Breast epithelium (tissue), 4 donors: ENCODE measurements at places on chromosomes 1 and 21. TPM values are rescaled to one million over a fixed set of nuclear protein-coding genes. Genes with fewer than 3 reads are reported as not detected.

DNA sequence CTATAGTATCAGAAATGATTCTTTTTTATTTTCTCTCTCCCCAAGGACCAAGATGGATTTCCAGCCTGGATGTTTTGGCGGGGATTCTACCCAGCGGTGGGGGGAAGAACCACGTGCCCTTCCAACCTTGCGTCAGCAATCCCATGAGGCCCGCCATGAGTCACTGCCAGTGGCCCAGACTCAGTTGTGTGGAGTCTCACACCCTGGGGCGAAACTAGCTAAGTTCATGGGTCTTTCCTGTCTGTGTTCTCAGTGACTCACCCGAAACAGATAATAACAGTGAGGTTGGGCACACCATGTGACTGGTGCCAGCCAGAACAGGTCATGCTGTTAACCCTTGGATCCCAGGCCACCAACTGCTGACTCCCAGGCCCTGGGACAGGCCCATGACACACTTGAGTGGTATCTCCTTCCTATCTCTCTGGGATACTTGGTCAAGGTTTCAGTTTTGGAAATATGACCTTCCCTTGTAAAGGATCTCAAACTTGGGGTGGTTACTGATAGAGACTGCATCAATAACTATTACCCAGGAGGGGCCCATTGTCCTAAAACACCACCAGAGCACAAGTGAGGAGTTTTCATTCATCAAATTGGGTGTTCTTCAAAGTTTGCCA lies 98.0 kb upstream of the DUSP10 start:
- peak; percentile 63 for DNase-seq

DNA sequence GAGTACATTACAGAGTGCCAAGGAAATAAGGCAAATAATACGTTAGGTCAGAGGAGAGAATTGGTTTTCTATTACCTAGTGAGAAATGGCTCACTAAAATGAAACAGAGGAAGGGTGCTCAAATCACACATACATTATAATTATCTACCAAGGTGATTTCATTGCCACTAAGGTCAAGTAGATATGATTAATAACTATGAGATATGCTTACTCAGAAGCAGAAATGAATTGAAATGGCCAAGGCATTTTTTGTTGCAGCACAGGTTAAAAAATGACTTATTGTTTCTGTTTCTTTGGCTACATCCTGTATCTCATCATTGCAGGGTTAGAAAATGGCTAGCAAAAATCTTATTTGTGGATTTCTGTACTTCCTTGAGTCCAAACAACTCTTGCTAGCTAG lies 154.5 kb upstream of the GORAB start:
- DNase-seq, result no peak

DNA sequence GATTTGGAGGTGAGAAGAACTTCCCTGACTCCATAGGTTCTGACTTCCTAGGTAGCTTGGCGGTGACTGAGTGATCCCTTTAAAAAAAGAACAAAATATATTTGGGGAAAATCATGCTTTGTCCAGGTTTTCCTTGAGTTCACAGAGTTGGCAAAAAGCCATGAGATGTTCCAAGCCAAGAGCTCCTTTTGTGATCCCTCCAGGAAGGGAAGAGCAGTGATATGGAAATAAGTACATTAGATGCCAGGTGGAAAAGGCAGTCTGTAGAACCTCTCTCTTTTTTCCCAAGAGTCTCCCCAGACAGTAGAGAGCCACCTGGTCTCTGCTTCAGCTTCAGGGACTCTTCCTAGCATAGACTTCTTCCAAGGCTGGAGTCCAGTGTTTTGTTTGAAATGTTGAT lies 10.2 kb downstream of the TLCD4 start:
- no peak for DNase-seq

DNA sequence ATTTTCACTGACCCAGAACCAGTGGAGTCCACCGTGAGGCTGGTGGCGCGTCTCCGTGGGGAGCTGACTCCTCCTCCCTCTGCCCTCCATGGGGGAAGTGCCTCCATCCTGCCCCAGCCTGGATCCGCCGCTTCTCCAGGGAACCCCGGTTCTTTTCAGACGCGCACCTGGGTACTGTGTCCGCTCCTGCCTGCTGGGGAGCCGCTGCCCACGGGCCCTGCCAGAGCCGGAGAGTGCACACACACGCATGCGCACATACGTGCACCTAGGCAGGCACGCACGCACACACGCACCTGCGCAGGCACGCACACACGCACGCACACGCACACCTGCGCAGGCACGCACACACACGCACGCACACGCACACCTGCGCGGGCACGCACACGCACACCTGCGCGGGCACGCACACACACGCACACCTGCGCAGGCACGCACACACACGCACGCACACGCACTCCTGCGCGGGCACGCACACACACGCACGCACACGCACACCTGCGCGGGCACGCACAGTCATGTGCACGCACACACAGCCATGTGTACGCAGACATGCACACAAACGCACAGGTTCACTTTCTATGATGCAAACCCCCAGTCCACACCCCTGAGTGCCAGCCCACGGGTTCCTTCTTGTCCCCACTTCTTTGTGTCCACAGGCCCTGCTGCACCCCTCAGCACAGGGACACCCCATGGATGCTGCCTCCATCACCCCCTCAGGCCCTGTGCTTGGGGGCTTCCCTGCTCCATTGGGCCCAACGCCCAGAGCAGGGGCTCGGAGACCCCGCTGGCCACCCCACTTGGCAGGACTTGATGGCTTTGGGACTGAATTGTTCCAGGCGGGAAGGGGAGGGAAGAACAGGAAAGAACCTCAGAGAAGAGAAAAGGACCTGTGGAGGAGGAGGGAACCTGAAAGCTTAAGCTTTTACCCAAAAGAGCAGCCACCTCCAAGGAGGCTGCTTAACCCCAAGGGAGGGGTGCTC lies 42.7 kb downstream of the MORN1 start:
- no peak for DNase-seq

- no peak for DNase-seq
Measured at GRCh38 chr1:110420023-110420662, 12.6 kb upstream of the LAMTOR5 start.

DNA sequence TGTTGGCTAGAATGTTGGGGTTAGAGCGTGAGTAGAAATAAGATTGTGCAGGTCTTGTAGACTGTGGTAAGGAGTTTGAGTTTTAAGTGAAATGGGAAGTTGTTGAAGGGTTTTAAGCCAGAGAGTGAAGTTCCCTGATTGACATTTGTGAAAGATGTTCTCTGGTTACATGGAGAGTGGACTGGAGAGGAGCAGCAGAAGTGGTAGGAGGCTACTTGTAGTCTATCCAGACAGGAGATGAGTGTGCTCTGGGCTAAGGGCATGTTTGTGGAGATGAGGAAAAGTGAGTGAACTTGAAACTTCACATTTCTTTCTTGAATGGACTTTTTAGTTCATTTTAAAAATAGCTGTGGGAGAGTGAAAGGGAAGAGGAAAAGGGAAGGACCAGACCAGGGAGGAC lies 37.0 kb downstream of the F3 start:
- no peak for DNase-seq

- DNase-seq, result no peak
Measured at GRCh38 chr1:229769006-229769405, 143.0 kb downstream of the URB2 start.

GRCh38 chr1:158000507-158000906 lies 7.1 kb downstream of the KIRREL1 start:
- DNase-seq, result no peak

GRCh38 chr1:8155528-8156186 lies 129.5 kb upstream of the ERRFI1 start:
- DNase-seq, result no peak

DNA sequence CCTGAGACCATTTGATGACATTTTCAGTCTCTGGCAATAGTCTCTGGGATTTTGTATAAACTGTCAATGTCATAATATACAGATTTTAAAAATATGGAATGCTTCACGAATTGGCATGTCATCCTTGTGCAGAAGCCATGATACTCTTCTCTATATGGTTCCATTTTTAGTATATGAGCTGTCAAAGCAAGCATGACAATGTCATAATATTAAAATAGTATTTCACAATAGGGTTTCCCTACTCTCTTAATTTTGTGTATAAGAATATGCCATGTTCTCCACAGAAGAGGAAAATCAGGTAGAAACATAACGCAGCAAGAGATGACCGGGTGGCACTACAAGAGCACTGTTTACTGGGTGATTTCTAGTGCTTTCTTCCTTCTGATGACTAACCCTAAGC lies 8.3 kb upstream of the DIPK1A start:
- no peak for DNase-seq

GRCh38 chr1:89681045-89681729 lies 48.3 kb downstream of the LRRC8C start:
- no peak for DNase-seq

DNA sequence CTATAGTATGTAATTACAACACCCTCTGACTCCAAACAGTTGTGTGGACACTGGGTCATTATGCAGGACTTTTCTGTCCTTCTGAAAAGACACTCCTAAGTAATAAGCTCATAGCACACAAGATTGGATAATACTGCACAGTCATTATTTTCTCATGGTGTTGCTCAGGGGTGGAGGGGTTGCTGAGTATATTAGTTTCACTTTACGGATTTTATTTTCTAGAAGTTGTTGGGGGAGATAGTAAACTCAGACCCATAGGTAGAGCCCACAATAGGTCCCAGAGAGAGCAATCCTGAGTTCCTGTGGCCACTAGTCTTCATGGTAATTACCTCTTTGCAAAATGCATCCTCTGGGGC lies 53.4 kb downstream of the DUSP10 start:
- no peak for DNase-seq

LCE1A gene
- total RNA-seq, result not detected

FCAMR gene
- not detected for total RNA-seq

DCST1 gene
- total RNA-seq, result 0.44 TPM

NBPF20 gene
- total RNA-seq, result 2.5 TPM

CNKSR1 gene
- 22.3 TPM for total RNA-seq
